ENCODE measurements at places on chromosomes 13 and 19. TPM values are rescaled to one million over a fixed set of nuclear protein-coding genes. Genes with fewer than 3 reads are reported as not detected.

FLT3LG gene
- total RNA-seq, result 2.8 TPM

MZT1 gene
- total RNA-seq, result 3.9 TPM

KLK12 gene
- not detected for total RNA-seq

SEMA6B gene
- total RNA-seq, result 1.2 TPM

BORA gene
- total RNA-seq, result 3.0 TPM

MPND gene
- total RNA-seq, result 8.4 TPM

IZUMO1 gene
- 1.1 TPM for total RNA-seq

LIM2 gene
- total RNA-seq, result not detected

PCP2 gene
- total RNA-seq, result not detected

LIG4 gene
- total RNA-seq, result 13.1 TPM

ADAMTS10 gene
- 14.1 TPM for total RNA-seq

POU2F2 gene
- total RNA-seq, result 0.11 TPM

TTC9B gene
- total RNA-seq, result not detected

NLRP4 gene
- not detected for total RNA-seq

CLEC17A gene
- total RNA-seq, result not detected

C19orf18 gene
- not detected for total RNA-seq

DUXA gene
- not detected for total RNA-seq

TMEM238 gene
- 17.9 TPM for total RNA-seq

ZNF296 gene
- not detected for total RNA-seq

GIPC3 gene
- 0.78 TPM for total RNA-seq

CYP2F1 gene
- not detected for total RNA-seq
